ENCODE measurements at places on chromosomes 6 and 20.

- DNase-seq: no peak
Observed at GRCh38 chr6:148999929-149000468, 253.2 kb downstream of the UST start.

GRCh38 chr20:62412194-62413024 is 5.3 kb upstream of the CABLES2 start:
- DNase-seq: no peak

DNA sequence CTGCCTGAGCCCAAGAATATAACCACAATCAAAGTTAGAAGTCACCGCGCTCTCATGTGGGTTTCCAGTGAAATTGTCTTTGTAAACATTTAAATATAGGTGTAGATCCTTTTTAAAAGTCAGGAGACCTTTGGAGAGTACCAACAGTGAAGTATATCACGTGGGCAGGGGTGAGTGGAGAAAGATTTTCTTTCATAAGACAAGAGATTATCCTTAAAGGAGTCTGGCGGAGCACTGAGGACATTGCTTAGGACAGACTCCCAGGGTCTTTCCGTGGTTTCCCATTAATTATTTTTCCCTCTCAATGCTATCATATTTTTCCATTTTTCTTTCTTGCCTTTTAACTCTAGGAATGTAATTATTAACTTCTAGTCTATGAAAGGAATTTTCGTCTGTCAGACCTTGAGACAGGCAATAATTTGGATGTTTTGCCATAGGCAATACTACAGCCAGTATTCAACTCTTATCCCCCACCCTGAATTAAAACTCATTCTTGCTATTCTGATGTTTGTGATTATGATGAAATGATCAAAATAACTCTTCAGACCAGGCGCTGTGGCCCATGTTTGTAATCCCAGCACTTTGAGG is 31.4 kb downstream of the DCBLD1 start:
- DNase-seq: no peak

- no peak for DNase-seq
Observed at GRCh38 chr6:90541221-90541620, 45.7 kb downstream of the MAP3K7 start.

GRCh38 chr6:136226027-136226673 is 24.0 kb downstream of the MTFR2 start:
- DNase-seq: peak; percentile 38

GRCh38 chr6:42532038-42532669 is 31.7 kb upstream of the UBR2 start:
- no peak for DNase-seq

DNA sequence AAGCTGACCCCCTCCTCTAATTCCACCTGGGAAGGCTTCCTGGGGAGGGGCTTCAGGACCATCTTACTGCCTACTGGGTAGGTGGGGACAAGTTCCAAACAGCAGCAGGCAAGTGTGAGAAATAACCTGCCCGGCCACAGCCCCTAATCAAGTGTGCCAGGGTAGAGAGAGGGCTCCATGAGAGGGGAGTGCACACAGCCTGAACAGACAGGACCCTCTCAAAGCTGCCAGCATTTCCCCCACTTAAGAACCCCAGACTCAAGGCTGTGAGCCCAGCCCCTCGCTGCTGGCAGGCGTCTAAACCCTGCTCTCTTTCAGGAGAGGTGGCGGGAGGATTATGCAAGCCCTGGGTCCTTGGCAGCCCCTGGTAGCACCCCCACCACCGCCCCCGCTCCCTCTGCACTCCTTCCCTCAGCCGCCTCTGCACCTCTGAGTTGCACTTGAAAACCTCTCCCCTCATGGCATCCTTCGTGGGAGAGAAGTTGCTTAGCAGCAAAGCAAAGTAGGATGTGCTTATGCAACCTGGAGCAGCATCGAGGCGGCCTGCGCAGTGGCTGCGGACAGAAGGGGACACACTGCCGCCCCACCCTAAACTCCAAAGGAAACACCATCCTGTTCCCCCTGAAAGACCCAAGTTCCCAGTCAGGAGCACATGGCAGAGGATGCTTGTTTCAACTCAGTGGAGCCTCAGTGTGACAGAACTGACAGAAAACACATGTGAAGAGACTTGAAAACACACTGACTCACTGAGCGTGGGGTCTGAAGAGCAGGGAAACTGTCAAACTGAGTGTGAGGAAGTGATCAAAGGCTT is 10.5 kb downstream of the DDRGK1 start:
- no peak for DNase-seq

- DNase-seq: no peak
Observed at GRCh38 chr6:138378463-138378862, 758 bp downstream of the SMIM28 start.

- no peak for DNase-seq
Observed at GRCh38 chr6:22556266-22556665, 13.1 kb upstream of the HDGFL1 start.

- no peak for DNase-seq
Observed at GRCh38 chr6:169999367-169999766, 247.9 kb downstream of the ERMARD start.

- no peak for DNase-seq
Observed at GRCh38 chr6:42935322-42935721, 6.0 kb downstream of the CNPY3 start.

- no peak for DNase-seq
Observed at GRCh38 chr6:128017288-128017687, 116.4 kb upstream of the THEMIS start.

DNA sequence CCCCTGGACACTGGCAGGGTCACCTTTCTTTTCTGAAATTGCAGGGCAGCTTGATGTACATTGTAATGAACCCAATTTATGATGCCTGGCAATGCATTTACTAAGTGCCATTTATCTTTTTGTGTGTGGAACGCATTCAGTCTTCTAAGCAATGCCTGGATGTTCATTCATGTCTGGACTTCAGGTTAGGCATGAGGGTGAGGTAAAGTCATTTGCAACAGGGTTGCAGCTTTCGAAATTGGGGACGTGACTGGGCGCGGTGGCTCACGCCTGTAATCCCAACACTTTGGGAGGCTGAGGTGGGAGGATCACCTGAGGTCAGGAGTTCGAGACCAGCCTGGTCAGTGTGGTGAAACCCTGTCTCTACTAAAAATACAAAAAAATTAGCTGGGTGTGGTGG is 134.6 kb downstream of the SOX4 start:
- DNase-seq: no peak

- peak; percentile 46 for DNase-seq
Observed at GRCh38 chr6:118725944-118726343, 74.6 kb upstream of the CEP85L start.

- DNase-seq: peak; percentile 63
Observed at GRCh38 chr6:142926494-142927270, 18.3 kb downstream of the HIVEP2 start.

- DNase-seq: no peak
Observed at GRCh38 chr20:11380283-11380682, 537.4 kb upstream of the BTBD3 start.

DNA sequence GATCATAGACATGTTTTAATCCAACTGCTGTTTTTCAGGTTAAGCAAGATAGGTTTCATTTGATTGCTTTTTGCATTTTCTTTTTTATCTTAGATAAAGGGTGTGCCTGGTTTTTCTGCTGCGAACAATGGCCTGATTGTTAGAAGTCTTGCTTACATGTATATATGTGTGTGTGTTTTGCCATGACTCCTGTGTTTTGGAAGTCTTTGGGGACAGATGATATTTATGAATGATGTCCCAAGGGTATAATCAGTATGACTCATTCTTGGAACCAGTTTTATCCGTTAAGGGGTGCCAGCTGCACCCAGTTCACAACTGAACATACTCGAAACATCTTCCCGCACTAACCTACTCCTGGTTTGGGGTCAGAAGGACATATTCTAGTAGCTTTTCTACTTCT is 230.1 kb upstream of the SUPT3H start:
- DNase-seq: no peak

GRCh38 chr6:170164271-170164900 is 126.5 kb downstream of the DLL1 start:
- DNase-seq: no peak

DNA sequence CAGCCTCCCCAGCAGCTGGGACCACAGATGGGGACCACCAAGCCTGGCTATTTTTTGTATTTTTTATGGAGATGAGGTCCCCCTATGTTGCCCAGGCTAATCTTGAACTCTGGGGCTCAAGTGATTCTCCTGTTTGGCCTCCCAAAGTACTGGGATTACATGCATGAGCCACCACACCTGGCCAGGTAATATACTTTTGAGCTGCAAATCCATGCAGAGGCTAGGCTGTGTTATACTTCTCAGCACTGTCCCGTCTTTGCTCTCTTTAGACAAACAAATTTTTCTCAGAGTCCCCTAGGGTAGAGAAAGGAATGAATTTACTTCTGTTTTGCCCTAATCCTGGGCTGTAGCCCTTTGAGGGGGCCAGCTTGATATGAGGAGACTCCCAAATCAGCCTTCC is 13.4 kb upstream of the SCAF8 start:
- no peak for DNase-seq

DNA sequence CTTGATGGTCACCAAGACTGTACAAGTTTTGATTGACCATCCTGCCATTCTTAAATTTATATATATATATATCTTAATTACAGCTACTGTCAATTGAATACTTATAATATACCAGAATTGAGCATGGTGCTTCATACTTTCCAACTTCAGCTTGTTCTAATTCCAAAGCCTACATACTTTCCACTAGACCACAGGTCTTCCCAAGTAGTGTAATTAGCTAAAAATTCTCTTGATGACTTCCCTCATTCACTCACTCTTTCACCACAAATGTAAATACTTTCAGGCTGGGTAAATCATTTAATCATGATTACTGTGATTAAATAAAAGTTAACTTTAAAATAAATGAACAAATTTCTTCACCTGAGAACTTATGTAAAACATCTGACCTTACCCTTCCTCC is 3.4 kb downstream of the ASF1A start:
- no peak for DNase-seq

DNA sequence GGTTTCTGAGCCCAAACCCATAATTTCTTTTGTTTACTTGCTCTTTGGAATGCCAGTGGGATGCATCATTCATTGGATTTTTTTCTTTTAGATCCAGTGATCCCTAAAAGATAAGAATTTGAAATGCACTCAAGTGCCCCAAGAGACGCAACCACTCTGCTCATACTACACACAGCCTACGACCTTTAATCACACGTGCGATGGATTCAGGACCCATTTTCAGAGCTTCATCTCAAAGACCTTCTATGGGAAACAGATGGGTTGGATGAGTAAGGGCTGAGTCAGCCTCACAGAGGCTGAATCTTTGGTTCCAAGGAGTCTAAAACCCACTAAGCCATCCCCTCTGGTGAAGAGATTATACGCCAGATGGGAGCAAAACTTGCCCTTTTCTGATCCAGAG is 265.5 kb upstream of the EXOC2 start:
- no peak for DNase-seq

DNA sequence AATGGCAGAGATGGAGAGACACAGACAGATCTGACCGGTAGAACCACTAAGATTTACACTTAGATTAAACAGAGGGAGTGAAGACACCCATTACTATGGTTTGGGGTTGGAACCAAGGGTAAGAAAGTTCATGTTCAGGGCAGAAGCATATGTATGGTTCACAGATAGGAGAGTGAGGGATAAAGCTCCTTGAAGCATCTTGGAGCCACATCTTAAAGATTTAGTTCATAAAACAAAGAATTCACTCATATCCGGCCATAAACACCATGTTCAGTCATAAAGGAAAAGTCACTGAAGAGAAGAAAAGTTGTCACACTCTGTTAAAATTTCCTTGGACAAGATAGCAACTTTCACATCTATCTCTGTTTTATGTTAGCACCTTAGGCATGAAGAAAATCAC is 18.0 kb downstream of the STX7 start:
- no peak for DNase-seq

DNA sequence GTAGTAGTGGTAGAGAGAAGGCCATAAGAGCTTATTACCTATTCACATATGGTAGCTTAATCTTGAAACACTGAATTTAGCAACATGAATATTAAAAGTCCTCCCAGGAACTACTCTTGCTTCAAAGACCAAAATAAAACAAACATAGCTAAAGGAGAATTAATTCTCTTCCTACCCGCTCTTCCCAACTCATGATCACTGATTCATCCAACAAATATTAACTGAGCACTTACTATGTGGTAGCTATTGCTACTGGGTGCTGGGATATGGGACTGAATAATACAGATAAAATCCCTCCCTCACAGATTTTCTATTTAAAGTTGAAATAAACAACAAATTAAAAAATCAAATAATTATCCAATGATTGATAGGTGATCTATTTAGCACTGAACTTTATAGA is 287.1 kb downstream of the BTBD9 start:
- DNase-seq: no peak

DNA sequence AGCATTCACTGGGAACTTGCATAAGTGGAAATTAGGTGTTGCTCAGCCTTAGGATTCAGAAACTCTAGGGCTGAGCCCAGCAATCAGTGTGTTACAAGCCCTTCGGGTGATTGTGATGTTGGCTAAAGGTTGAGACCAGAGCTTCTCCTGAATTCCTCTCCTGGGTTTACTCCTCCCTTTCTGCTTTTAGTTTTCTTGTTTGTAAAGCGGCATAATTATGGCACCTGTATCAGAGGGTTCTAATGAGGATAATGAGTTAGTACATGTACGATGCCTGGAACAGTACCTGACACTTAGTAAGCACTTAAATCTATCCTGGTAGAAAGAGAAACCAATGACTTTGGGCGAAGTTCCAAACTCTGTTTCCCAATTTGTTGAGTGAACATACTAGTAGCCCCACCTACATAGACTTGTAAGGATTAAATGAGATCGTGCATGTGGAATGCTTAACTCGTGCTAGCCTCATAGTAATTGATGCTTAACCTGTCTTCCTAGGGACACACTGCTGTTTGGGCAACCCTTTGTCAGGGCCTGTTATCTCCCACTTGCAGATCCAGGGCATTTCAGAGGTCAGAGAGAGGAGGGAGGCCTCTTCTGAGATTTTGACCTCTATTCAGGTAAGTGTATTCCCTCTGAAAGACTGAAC is 932 bp upstream of the EZR start:
- DNase-seq: no peak

GRCh38 chr20:13788167-13788834 is 3.5 kb downstream of the NDUFAF5 start:
- peak; percentile 9 for DNase-seq

DNA sequence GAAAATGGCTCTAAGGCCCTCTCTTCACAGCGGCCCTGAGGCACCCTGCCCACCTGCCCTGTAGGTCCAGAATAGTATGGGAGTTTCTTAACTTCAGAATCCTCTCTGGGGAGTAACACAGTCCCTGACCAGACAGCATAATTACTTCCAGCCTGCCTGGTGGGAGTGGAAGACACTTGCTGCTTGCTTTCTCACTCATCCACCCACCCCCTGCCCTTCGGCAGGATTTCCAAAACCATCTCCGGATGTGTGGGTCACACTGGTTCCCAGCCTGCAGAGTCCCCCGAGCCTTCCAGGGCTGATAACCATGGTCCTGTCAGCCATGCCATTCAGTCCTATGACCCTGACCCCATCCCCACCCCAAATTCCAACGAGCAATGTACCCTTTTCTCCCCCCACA is 5.4 kb downstream of the SLC29A1 start:
- DNase-seq: no peak

DNA sequence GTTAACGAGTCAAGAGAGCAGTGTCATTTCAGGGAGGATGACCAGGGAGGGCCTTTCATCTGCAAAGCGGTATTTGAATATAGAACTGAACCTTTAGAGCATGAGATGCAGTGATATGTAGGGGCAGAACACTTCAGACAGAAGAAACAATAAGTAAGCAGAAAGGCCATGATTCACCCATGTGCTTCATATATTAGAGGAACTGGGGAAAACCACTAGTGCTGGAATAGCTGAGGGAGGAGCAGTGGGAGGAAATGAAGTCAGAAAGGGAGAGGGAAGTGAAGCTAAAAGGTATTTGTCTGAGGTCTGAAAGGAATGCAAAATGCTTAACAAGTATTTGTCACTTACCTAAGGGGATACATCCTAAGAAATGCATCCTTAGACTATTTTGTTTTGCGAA is 391.2 kb downstream of the ADGRB3 start:
- no peak for DNase-seq
